Left colon (tissue), 2 donors: ENCODE measurements at places on chromosomes 3 and 15. TPM values are rescaled to one million over a fixed set of nuclear protein-coding genes. Genes with fewer than 3 reads are reported as not detected.

Gene MAGEL2
- total RNA-seq: not detected

Gene CLRN1
- total RNA-seq: not detected

Gene CPN2
- not detected for total RNA-seq

Gene ST8SIA2
- total RNA-seq: 0.73 TPM

Gene LRRIQ4
- total RNA-seq: 0.22 TPM

Gene SUCNR1
- total RNA-seq: 0.15 TPM

Gene PCSK6
- 36.4 TPM for total RNA-seq

Gene CPEB1
- total RNA-seq: 2.5 TPM

Gene TPRG1
- 1.1 TPM for total RNA-seq

DNA sequence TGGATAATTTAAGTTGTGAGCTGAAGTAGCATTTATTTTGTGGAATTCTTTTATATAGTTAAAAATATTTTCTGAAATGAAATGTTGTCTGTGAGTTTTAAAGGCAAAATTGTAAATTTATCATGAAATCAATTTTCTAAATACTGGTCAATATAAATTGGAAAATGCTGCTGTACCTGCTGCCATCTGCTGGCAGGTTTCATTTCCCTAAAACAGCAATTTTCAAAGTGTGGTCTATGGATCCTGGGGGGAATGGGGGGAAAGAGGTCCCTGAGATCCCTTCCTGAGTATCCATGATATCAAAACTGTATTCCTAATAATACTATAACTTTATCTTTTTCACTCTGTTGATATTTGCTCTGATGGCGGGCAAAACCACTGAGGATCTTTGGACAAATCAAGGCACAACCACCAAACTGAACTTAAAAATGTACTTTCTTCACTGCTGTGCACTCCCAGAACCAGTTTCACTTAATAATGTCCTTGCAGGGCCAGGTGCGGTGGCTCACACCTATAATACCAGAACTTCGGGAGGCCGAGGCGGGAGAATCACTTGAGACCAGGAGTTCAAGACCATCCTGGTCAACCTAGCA lies 17.2 kb upstream of the CCR4 start:
- peak; percentile 20 for DNase-seq

- peak; percentile 62 for DNase-seq
Observed at GRCh38 chr3:52237657-52238172, 1.2 kb downstream of the TWF2 start.

DNA sequence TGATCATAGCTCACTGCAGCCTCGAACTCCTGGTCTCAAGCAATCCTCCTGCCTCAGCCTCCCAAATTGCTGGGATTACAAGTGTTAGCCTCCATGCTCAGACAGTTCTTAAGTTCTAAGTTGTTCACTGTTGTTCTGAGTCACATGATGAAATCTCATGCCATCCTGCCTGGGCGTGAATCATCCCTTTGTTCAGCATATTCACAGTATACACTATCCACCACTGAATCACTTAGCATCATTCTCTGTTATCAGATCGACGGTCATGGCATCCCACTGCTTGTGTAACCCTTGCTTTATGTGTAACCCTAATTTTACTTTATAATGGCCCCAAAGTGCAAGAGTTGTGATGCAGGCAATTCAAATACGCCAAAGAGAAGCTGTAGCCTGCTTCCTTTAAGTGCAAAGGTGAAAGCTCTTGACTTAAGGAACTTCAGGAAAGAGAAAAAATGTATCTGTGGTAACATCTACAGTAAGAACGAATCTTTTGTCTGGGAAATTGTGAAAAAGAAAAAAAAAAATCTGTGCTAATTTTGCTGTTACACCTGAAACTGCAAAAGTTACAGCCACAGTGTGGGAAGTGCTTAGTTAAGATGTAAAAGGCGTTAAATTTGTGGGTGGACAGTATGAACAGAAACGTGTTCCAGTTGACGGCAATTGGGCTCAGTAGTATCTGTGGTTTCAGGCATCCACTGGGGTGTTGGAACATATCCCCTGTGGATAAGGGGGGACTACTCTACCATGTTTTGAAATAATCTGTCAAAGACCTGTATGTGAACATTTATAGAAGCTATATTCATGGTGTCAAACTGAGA lies 80.6 kb downstream of the PCOLCE2 start:
- DNase-seq: no peak

- DNase-seq: no peak
Observed at GRCh38 chr15:51038162-51038973, 56.3 kb downstream of the TNFAIP8L3 start.

DNA sequence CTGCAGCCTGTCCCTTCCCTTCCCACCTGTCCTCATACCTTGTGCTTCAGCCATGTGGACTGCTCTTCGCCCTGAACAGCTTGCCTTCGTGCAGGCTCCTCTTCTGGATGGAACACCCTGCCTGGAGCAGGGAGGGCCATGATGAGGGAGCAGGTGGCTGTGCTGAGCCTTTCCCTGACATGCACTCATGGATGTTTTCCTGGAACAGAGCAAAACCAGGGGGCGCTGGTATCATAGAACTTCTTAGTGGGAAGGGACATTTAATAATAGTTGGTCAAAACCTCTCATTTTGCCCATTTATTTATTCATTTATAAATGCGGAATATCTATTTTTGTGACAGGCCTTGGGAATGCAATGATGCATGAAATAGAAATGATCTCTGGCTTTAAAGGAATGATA lies 149.3 kb downstream of the CACNA1D start:
- no peak for DNase-seq

GRCh38 chr3:68059628-68060152 lies 405.3 kb upstream of the SUCLG2 start:
- DNase-seq: no peak

- DNase-seq: no peak
Observed at GRCh38 chr15:77276096-77276495, 143.8 kb downstream of the PEAK1 start.

GRCh38 chr3:178840586-178840985 lies 231.0 kb downstream of the ZMAT3 start:
- DNase-seq: no peak

DNA sequence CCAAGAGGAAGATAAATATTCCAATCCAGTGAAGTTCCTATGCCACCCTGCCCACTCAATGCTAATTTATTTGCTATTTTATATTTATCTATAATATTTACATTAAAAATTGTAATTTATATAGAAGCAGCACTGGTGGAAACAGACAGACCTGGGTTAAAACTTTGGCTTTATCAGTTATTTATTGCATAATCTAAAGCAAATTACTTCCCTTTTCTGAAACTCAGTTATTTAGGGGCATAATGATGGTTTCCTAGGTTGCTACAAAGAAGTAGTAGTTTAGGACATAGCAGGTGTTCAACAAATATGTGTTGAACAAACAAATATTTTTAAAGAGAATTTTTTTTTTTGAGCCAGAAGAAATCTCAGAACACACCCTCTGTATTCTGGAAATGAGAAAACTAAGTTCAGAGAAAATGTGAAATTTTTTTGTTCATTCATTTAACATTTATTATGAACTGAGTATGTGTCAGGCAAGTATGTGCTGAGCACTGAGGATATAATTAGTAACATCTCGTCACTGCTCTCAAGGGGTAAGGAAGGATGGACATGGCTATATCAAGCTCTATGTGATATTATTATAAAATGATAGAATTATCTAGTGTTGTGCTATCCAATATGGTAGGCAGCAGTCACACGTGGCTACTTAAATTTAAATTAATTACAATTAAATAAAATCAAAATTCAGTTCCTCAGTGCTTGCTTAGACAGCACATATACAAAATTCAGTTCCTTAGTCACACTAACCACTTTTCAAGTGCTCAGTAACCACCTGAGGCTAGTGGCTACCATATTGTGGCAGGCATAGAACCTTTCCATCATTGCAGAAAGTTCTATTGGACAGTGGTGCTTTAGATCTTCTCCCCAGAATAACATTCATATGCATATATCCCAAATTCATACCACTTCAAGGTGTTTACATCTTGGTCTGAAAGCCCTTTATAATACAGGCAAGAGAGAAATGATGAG lies 7.0 kb upstream of the UBE2Q2 start:
- DNase-seq: no peak

DNA sequence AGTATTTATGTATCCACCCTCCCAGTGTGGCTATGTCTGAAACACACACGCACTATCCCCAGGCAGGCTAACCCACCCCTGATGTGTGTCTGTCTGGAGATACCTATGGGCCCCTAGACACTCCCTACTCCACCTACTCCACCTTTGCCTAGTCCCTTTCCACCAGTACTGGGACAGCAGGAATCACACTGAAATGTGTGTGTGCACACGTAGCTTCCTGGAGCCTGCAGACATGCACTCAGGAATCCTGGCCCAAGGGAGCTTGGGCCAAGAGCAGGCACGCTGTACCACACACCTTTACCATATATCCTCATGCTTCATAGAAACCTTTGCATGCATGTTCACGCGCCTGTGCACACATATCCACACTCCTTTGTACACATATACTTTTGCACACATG lies 6.9 kb upstream of the PTH1R start:
- no peak for DNase-seq

- DNase-seq: no peak
Observed at GRCh38 chr3:163785693-163786092, 1292.6 kb downstream of the SI start.

DNA sequence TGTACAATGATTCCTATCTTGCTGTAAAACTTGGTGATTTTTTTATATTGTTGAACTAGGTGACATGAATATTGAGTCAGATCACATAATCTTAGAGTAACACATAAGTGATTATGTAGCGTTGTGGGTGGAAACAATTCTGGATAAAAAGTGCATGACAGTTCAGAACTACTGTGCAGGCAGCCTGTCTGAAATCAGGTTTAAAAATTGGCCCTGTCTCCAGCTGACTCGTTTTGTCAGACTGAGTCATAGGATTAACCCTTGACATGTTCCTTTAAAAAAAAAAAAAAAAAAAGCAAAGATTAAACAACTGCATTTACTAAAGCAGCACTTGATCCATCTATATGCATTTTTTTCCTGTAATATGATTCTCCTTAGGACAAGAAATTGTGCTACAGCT lies 160.0 kb upstream of the CGNL1 start:
- no peak for DNase-seq

DNA sequence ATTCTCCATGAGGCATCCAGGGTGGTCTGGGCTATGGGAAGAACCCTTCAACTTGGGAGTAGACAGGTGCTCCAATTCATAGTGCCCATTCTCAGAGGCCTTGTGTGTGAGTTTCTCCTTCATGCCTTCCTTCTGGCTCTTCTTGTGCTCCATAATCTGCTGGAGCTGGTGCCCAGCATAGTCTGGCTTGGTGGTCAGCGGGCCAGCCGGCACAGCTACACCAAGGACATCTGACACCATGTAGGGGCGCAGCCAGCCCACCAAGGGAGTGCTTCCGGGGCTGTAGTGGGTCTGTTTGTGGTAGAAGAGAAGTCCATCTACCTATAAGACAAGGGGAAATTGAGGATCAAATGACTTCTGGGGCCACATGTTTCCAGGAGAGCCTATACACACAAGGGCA lies 19.2 kb upstream of the PTPN9 start:
- DNase-seq: no peak

DNA sequence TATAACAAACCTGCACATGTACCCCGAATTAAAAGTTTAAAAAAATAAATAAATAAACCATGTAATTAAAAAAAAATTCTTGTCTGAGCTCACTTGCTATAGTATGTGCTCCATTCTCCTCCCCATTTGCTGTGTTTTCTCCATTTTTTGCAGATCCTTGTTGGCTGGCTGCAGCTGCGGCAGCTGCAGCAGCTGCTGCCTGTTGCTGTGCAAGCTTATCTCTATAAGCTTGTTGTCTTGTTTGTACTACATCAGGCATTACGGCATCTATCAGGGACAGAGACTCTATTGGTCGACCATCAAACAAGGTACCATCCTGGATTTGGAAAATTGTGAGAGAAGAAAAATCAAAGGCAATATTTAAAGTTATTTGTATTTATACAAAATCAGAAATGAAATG lies 145.9 kb downstream of the TBL1XR1 start:
- DNase-seq: no peak

DNA sequence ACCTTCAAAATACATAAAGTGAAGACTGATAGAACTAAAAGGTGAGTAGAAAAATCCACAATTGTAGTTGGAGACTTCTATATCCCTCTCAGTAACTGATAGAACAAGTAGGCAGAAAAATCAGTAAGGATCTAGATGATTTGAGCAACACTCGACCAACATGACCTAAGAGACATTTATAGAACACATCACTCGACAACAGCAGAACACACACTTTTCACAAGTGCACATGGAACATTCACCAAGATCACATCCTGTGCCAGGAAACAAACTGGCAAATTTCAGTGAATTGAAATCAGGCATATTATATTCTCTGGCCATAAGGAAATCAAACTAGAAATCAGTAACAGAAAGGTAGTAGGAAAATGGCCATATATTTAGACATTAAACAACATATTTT lies 37.1 kb downstream of the LYSMD4 start:
- no peak for DNase-seq

GRCh38 chr3:71542521-71543370 lies 40.8 kb downstream of the FOXP1 start:
- DNase-seq: peak; percentile 93

DNA sequence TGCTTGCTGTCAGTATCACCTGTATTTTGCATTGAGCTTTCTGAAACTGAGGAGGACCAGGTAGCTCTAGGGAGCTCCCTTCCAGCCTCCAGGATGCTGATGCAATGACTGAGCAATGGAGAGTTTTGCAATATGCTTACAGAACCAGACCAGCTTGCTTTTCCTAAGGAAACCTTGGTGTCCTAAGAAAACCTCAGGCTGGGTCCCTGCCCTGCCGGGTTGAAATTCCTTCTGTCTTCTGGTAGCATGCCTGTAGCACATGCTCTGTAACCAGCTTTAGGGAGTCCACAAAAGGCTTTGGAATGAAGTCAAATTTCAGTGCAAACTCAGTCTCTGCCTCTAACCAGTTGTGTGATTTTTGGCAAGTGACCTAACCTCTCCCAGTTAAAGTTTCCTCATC lies 65.8 kb upstream of the GSK3B start:
- peak; percentile 39 for DNase-seq

GRCh38 chr3:145089337-145089736 lies 1071.6 kb downstream of the PLOD2 start:
- DNase-seq: no peak

DNA sequence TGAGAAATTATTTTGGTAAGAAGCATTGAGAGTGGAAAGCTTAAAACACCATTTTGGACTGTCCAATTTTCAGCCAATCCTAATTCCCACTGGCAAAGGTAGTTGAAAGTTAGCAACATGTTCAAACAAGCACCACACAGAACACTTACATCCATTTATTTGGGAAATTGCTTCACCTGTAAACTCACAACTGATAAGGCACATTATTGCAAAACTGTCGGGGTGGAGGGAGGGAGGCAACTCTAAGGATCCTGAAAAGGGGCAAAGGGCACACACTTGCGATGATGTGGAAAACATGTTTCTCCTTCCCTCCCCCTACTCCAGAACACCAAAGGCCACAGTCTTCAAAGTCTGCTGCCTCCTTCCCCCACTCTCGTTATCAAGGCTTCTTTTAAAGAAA lies 9.4 kb downstream of the TMEM41A start:
- no peak for DNase-seq

DNA sequence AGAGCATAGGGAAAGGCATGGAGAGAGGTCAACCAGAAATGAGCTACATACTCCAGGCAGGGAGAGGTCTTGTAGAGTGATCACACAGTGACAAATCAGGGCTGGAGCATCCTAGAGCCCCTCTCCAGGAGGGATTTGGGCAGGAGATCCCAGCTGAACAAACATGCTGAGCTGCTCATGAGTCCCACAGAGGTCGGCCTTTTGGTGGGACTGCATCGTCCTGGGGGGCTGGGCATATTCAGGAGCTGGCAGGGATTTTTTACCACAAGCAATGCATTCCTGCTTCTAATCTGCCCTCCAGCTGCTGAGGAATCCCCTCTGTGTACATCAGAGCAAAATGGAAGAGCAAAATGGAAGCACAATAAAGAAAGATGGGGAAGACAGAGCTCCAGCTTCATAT lies 94.9 kb downstream of the NTRK3 start:
- no peak for DNase-seq
